ENCODE measurements at places on chromosomes 7 and 10.
A peak's percentile ranks its signal among the peaks of the same experiment; 100 is the strongest.

- DNase-seq: no peak
Observed at GRCh38 chr7:110612680-110613079, 478.2 kb upstream of the LRRN3 start.

DNA sequence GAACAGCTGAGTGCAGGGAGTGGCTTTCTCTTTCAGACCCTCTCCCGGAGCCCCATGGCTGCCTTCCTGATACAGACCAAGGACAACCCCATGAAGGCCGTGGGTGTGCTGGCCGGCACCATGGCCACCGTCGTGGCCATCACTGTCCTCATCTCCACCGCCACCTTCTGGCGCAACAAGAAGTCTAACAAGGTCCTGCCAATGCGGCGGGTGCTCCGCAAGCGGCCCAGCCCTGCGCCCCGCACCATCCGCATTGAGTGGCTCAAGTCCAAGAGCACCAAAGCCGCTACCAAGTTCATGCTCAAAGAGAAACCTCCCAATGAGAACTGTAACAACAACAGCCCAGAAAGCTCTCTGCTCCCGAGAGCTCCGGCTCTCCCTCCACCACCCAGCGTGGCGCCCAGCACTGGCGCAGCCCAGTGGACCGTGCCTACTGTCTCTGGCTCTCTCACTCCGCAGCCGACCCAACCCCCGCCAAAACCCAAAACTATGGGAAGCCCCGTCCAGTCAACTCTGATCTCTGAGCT, 11.2 kb downstream of the LRIT2 start:
- DNase-seq: no peak

DNA sequence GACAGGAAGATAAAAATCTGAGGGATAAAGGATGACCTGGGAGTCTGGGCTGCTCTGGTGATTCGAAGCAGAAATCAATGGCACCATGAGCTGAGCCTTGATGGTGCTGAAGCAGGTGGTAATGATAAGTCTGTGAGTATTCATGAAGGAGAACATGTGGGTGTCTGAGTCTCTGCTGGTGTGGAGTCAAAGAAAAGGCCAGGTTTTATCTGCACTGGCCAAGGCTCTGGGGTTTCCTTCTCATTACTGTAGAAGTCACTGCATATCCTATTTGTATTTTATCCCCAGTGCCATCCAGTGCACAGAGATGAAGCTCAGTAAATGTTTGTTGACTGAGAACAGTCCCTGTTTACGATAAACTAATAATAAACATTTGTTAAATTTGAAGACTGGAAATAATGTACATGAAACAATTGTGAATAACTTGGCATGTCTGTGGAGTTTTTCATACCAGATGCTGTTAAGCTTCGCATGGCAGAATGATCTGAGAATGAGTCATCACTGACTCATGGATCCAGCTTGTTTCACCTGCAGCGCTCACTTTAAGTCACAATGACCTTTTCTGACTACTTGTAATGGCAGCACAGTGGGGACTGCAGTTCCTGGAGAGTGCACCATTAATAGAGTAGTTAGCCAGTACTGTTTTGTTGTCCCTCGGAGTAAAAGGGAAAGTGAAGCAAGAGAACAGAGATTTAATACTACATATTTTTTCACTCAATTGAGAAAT, 538.5 kb downstream of the HTR7 start:
- DNase-seq: no peak

DNA sequence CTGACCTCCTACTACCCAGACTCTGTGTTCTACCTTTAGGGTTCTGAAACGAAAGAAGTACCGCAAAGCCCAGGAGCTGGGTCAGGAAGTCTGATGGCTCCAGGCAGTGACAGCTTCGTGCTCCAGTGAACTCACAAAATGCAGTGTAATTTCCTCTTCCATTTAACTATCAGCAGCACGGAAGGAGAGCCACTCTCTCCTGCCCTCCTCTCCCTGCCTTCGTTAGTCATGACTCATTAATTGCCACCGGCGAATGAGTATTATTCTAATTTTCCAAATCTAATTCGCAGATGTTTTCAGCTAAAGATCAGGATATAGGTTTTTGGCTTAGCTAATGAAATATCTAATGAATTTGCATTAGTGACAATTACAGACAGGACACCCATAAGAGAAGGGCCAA, 1262.0 kb downstream of the TYW1 start:
- no peak for DNase-seq

GRCh38 chr10:26486990-26487850, 49.1 kb downstream of the APBB1IP start:
- DNase-seq: peak; percentile 92

DNA sequence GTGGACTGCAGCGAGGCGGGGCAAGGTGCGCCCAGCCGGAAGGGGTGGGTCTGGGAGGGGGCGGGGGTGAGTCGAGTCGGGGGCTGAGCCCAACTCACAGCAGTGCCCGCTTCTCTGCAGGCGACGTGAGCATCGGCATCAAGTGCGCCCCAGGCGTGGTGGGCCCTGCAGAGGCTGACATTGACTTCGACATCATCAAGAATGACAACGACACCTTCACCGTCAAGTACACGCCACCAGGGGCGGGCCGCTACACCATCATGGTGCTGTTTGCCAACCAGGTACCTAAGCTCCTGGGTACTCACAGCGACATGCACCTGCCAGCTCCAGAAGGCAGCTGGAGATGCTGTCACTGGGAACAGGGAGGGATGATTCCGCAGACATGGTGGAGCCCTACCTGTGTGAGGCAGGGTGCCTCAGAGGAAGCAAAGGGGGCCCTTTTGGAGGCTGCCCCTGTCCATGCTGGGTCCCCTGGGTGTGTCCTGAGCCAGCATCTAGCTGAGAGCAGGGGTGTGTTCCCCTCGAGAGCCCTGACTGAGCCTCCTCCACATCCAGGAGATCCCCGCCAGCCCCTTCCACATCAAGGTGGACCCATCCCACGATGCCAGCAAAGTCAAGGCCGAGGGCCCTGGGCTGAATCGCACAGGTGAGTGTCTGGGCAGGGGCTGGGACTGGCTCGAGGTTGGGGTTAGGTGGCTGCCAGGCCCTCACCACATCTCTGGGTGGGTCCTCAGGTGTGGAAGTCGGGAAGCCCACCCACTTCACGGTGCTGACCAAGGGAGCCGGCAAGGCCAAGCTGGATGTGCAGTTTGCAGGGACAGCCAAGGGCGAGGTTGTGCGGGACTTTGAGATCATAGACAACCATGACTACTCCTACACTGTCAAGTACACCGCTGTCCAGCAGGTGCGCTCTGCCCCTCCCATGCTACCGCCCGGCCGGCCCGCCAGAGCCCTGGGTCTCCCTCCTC, 12.8 kb downstream of the FLNC start:
- DNase-seq: peak; percentile 14

DNA sequence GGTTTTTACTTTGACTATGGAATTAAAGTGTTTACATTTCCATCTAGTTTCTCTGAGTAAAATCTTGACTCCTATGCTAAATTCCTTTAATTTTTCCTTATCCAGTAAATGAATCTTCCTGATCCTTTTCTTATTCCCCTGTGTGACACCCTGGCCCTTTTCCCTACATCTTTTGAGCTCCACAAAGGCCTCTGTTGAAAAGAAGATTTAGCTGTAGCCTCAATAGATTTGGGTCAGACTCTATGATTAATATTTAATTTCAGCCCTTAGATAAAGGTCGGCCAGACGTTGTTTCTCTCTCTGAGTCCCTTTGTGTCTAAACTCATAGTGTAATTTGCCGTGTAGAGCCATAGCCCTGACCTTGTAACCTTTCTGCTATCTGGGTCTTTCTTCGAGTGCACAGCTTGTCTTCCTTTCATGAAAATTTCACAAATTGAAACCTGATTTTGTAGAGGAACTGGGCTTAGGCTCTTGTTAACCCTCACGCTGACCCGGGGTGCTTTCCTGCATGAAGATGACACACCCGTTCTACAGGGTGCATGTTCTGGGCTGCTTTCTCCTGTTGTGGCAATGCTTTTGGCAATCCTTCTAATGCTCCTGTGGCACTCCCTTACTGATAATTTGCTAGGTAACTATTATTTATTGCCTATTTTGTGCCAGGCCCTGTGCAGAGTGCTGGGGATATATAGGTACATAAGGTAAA, 21.2 kb downstream of the LSMEM1 start:
- DNase-seq: no peak

DNA sequence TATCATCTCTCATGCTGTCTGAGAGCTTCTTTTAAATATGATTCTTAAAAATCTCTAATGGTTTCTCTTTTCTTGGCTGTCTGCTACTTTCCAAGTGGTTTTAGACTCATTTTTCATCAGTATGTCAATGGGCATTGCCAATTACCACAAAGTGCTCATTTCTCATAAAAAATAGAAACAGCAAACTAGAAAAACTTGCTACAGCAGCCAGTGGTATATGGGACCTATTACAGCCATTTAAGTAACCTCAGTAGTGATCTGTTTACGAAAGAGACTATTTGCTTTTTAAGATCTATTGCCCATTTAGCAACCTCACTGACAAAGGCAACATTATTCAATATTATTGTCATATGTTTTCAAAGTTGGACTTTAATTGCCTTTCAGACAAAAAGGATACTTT, 207.1 kb upstream of the RHOBTB1 start:
- no peak for DNase-seq

GRCh38 chr7:46245586-46246111, 324.6 kb upstream of the IGFBP3 start:
- no peak for DNase-seq

- DNase-seq: no peak
Observed at GRCh38 chr7:49597805-49598204, 175.6 kb upstream of the VWC2 start.

DNA sequence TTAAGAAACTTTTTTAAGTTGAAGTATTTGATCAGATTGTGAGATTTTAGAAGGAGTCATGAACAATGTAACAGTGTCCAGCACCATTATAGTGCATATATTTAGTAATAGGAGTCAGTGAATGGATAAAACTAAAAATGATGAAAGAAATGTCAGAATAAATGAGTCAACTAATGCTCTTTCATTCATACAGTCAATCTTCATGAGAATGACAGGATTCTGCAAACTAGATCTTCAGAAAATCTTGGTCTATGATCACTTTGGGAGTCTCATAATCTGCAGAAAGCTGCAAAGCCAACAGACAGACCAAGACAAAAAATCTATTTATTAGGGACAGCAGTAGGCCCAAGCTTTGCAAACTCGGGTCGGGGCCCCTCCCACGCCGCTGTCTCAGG, 710 bp downstream of the RNLS start:
- DNase-seq: no peak

- no peak for DNase-seq
Observed at GRCh38 chr10:127720142-127720541, 16.8 kb upstream of the FOXI2 start.

DNA sequence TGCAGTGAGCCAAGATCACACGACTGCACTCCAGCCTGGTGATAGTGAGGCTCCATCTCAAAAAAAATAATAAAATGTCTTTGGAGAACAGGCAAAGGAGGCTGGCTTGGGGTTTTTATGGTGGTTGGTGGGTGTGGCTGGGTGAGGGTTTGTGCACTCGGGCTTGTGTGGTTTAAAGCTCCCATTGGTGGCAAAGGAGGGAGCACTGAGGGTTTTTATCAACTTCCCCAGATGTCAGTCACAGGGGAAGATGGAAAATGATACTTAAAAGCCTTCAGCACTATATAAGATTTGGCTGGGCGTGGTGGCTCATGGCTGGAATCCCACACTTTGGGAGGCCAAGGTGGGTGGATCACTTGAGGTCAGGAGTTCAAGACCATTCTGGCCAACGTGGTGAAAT, 16.3 kb upstream of the RNF216 start:
- no peak for DNase-seq

DNA sequence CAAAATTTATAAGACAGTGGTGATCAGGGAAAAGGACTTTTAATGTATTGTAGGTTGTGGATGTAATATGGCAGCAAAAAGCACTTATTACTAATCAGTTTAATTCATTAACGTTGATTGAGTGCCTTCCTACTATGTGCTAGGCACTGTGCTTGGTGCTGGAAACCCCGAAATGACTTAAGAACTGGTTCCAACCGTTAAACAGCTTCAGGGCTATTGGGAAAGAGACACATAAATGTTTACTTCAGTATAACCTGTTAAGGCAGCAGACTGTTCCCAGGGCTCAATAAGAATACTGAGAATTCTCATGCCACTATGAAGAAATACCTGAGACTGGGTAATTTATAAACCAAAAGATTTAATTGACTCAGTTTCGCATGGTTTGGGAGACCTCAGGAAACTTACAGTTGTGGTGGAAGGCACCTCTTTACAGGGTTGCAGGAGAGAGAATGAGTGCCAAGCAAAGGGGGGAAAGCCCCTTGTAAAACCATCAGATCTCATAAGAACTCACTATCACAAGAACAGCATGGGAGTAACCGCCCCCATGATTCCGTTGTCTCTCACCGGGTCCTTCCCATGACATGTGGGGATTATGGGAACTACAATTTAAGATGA, 1.1 kb upstream of the SLC25A13 start:
- no peak for DNase-seq

DNA sequence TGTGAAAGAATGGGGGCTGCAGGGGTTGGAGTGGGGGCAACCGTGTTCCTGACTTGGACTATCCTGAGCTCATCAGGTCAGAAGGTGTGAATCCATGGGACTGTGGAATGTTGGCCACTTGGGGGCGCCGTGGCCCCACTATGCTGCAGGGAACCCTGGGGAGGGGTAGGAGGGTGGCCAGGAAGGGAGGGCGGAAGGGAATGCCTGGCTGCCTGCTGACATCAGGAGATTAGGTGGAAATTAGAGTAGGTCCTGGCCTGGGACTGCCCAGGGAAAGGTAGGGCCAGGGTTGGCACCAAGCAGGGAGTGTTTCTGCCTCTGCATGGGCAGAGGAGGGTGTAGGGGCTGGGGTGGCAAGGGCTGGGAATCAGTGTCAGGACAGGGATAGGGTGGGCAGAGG, 65.8 kb upstream of the PRSS58 start:
- DNase-seq: peak; percentile 52

DNA sequence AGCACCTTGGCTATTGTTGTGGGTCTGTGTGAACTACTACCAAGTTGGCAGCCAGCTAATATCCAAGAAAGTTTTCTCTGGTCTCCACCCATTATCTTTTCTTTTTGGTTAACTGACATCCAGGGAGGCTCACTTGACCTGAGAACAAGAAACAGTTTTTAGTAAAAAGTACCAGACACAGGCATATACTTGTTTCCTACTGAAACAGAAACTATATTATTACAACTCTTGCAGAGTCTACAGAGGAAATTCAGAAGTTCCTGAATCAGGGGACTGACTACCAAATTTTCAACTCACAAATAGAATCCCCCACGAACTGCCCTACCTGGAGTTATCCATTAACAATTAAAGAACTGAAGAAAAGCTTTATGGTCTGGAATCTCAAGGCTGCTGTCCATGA, 168.9 kb downstream of the KCND2 start:
- DNase-seq: no peak

DNA sequence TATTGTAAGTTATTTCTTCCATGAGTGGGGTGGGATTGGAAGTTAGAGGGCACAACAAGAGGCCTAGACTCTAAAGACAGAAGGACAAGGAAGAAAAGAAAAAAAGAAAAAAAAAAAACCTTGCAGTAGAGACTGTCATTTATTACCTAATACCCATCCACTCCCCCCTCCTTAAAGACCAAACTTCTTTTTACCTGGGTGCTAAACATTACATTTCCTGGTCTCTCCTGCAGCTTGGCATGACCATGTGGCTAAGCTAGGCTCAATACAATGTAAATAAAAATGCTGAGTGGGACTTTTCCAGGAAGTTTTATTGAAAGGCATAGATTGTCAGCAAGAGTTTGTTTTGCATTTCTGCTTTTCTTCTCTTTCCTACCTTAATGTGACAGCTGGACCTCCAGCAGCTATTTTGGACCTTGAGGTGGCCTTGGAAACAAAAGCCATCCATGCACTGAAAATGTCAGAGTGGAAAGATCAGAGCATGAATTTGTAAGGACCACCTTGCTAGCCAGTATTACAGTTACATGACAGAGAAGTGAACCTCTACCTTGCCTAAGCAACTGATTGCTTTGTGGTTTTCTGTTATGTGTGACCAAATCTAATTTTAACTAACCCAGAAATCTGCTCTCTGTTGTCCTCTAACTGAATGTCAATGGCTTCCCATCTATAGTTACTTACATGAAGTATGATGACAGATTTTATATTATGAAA, 81.3 kb upstream of the SFMBT2 start:
- DNase-seq: no peak

Data from CD8-positive, alpha-beta T cell (primary cell).